NCI-H1694 (cell line): ENCODE measurements at places on chromosomes 1 and 21.

DNA sequence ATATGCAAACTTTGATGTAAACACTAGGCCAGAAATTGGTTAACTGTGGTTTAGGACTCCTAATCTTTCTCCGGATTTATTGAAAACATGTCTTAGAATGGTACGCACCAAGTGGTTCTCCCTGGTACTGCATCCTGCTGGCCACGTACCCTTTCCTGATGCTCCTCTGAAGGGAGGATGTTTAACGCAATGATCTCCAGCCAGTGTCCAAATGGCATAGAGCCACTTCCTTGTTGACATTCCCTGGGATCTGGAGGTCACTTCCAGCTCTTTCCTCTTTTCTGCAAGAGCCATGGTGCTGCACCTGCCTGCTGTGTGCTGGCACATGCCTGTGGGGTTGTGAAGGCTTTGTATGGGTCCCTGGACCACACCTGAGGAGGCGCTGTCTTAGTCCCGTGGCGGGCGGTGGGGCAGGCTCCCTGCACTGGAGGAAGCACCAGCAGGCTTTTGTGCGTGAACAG lies 53.9 kb downstream of the GALNT2 start:
- no peak for DNase-seq

DNA sequence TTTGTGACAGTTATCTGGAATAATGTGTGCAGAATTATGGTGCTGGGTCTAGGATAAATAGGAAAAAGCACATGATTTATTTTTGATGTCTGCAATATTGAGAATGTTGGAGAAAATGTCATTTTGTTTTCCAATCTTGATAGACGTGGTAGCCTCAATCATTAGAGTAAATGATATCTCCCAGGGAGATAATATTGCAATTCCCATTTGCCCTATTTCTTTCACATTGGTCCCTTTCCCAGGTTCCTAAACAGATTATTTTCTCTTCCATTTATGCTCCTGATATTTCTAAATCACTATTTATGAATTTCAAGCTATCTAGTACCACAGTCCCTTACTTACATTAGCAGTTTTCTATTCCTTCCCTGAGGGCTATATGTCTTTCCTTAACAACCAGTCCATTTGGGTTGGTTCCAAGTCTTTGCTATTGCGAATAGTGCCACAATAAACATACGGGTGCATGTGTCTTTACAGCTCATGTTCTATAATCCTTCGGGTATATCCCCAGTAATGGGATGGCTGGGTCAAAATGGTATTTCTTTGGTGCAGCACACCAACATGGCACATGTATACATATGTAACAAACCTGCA lies 447.3 kb downstream of the PLA2G4A start:
- no peak for DNase-seq

DNA sequence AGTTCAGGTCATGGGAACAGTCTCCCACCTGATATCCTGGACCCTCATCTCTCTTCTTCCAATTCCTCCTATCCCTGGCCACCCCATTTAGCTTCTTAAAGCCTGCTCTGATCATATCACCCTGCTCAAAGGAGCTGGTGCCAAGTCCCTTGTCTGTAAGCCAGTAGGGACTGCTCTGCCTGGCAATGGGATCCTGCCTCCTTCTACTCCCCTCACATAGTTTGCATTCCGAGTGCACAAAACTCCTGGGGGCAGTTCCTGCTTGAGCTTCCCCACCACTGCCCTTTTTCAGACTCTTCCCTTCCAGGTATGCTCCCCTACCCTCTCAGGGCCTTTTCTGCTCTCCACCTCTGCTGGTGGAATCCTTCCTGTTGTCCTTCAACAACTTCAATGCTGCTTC lies 48.1 kb downstream of the NGF start:
- no peak for DNase-seq

GRCh38 chr1:20255666-20256065 lies 35.0 kb upstream of the VWA5B1 start:
- DNase-seq, result peak; percentile 72

DNA sequence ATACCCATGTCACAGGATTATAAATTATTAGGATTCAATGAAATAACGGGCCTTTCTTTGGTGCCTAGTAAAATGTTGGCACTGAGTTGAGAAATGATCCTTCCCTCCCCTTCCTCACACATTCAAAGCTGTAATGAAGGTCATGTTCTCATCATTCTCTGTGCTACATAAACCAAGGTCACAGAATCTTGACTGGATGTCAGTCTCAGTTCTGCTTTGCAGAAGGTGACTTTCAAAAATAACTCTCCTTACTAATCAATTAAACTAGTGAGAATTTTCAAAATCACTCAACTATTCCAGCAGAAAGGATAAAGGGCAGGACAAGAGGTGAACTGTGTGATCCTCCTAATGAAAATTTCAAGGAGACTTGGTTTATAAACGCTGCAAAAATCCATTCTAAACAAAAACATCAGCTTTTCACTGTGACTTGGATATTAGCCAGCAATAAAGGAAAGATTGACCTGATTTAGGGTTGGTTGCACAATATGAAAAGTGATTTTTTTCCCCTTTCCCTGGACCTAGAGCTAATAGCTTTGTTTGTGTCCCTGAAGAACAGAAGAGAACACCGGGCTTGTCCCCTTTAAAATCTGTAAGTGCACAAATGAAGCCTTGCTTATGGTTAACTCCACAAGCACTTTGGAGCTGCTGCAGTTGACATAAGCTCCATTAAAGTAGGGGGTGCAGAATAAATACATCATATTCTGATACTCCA lies 120.1 kb downstream of the SEC16B start:
- no peak for DNase-seq

DNA sequence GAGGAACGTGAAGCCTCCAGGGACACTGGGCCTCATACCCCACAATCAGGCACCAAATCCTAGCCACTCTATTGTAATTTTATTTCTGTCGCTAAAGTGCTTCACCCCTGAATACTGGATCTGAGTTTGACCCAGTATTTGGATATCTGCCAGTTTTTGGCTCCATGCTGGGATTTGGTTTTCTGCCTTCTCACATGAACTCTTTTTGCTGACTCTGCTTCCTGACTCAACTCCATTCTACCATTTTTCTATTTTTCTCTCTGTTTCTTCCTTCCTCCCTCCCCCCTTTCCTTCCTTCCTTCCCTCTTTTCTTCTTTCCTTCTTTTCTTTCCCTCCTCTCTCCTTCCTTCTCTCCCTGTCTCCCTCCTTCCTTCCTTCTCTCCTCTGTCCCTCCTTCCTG lies 151.3 kb upstream of the GJB5 start:
- no peak for DNase-seq

DNA sequence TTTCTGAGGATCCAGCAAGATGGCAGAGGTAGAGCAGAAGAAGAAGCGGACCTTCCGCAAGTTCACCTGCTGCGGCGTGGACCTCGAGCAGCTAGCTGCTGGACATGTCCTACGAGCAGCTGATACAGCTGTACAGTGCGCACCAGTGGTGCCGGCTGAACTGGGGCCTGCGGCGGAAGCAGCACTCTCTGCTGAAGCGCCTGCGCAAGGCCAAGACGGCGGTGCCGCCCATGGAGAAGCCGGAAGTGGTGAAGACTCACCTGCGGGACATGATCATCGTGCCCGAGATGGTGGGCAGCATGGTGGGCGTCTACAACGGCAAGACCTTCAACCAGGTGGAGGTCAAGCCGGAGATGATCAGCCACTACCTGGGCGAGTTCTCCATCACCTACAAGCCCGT lies 125.8 kb downstream of the LRIG2 start:
- no peak for DNase-seq

GRCh38 chr1:105632342-105633196 lies 1423.9 kb upstream of the PRMT6 start:
- DNase-seq, result no peak

DNA sequence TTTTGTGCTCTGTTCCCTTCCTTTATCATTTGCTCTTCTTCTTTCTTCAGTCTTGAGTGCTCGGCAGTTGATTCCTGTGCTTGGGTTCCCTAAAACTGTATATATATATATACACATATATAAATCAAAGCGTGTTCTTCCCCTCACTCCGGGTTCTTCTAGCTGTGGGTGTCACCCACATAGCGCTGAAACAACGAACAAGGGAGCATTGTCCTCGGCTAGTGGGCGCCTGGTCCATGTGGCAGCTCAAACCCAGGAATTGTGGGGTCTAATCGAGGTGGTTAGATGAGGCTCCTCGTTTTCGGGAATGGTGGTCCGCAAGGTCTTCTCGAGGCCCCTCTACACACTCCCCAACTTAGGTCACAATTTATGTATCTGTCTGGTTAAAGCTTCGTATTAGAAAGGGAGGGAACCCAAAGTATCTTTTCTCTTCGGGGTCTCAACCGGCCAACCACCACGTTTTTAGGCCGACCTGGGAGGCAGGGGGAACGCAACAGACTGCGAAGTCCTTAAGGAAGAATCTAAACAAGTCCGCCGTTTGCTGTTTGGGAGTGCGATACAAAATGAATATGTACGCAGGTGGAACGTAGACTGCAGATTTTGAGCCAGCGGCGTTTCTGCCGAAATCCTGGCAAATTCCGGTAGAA lies 504 bp upstream of the SDHC start:
- no peak for DNase-seq

DNA sequence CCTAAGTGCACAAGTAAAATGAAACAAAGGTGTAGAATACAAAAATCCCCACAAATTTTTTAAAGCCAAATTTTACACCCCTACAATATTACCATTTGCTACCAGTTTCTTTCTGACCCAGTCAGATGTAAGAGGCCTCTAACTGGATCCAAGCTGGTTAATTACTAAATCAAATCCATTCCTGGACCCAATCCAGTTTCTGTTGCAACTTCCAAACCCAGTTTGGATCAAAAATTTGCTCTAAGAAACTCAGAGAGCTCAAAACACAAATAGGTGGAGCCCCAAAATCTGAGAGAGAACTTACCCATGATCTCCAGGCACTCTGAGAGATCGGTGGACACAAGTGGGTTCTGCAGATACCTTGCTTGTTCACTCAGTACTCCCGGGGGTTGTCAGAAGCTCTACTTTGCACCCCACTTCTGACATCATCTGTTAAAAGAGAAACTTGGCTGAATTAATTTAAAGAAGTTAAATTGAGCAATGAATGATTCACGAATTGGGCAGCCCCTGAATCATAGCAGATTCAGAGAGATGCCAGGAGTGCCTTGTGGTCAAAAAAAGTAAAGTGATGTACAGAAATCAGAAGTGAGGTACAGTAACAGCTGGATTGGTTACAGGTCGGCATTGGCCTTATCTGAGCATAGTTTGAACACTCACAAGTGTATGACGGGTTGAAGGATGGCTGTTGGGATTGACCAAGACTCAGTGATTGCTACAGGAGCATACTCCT lies 448.0 kb downstream of the KCNT2 start:
- DNase-seq, result no peak

DNA sequence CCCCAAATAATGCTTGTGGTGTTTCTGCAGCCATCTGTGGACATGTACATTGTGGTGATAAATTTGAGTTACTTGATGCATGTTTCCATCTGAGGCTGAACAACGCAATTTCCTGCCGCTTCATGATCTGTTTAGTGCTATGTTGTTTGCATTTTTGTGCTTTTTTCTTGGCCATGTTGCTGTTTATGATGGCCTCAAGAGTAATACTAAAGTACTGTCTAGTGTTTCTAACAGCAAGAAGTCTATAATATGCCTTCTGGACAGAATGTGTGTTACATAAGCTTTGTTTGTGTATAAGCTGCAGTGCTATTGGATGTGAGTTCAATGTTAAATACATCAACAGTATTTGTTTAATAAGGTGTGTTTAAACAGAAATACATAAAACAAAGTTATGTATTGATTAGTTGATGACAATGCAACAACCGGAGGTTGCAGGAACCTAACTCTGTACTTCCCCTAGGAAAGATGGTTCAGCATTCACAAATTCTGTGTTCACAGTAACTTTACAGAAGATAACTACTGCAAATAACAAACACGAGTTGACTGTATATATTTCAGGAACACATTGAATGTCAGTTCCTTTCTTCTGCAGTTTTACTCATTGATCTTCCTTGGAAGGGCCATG lies 114.8 kb upstream of the USP24 start:
- no peak for DNase-seq

- DNase-seq, result no peak
Measured at GRCh38 chr1:189121941-189122340, 1355.7 kb downstream of the BRINP3 start.

- no peak for DNase-seq
Measured at GRCh38 chr1:2644591-2645101, 11.8 kb upstream of the MMEL1 start.

DNA sequence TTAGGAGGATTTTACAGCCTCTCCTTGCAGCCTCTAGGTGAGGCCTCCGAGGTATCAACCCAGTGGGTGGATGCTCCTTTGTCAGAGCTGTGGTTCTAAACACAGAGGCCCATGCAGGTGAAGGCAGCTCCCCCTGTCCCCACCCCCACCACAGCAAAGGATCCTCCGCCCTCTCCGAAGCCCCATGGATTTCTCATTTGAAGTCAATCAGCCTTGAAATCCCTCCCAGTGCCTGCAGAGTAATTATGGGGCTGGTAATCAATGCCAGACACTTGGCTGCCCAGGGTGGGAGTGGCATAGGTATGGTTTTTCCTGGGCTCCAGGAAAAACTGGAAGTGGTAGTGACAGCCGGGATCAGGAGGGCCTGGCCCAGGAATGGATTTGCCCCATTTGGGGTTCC lies 119.5 kb upstream of the CSF3R start:
- no peak for DNase-seq

DNA sequence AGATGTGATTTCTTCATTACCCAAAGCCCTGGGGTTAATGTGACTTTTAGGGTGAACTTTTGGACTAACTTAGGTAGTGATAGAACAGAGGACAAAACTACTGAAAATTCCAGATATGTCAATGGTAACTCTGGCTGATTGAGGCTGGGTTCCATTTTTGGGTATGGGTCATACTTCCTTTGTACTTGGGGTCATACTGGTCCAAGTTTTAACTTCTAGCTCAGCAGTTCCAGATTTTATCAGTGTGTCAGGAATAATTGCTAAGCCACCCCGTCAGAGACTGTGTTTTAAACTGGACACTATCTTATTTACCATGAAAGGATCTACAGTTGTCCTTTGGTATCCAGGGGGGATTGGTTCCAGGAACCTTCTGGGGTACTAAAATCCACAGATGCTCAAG lies 4.0 kb downstream of the SMAP2 start:
- DNase-seq, result no peak

- no peak for DNase-seq
Measured at GRCh38 chr1:34858901-34859445, 576 bp downstream of the SMIM12 start.

DNA sequence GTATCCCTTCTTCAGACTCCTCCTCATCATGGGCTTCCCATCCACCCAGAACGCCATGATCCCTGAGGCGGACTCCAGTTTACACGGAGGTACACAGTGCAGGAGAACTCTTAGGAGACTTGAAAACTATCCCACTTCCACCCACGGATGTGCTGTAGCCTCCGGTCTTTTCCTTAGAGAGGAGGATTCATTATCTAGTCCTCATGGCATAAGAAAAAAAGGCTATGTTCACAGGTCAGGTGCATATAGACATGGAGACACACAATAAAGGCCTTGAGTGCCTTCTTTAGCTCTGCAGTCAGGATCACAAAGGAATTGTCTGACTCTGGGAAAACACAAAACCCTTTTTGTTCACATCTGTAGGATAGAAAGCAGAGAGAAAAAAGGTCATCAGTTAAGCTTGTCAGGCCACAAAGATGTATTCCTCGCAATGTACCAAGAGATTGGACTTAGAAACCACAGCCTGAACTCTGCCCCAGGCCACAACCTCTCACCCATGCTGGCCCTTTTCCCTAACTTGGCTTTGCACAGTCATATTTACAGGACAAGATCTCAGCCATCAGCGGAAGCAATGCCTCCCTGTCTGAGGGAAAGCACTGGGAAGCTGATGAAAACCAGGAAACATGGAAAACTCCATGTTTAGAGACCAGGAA lies 9.0 kb downstream of the CRP start:
- DNase-seq, result no peak

GRCh38 chr21:40760821-40761220 lies 86.1 kb downstream of the DSCAM start:
- no peak for DNase-seq

- DNase-seq, result no peak
Measured at GRCh38 chr1:67345556-67345955, 37.9 kb downstream of the IL12RB2 start.
